ENCODE measurements at places on chromosomes 5 and 9.

DNA sequence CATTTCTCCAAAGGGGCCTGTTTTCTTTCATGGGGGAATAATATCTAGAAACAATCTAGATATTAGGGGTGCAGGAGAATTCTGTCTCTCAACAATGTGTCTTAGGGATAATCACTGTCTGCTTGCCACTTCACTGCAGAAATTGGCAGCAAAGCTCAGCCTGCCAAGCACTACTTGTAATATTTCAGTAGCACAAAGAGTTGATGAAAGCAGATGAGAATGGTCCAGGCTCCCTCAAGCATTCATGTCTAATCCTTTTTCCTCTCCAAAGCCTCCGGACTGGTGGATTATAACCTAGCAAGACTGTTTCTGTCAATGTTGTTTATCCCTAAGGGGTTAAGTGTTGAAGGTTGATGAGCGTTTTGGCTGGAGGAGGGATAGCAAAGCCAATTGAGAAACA, 13.3 kb upstream of the MPDZ start:
- DNase-seq, result no peak

DNA sequence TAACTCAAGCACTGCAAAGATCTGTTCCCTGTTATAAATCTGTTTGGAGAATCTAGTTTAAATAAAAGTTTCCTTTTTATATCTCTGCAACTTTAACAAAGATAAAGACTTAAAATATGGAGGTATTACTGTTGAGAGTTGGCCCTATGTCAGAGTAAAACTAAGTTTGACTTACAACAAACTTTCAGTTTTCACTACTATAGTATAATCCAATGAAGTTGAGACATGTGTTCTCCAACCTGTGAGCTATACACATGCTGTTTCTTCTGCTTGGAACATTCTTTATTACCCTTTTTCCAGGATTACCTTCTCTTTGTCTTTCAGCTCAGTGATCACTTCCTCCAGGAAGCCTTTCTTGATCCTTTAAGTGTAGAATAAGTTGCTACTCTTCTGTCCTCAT, 1109.3 kb downstream of the MAT2B start:
- no peak for DNase-seq

GRCh38 chr5:43409809-43410271, 2.4 kb downstream of the CCL28 start:
- no peak for DNase-seq

DNA sequence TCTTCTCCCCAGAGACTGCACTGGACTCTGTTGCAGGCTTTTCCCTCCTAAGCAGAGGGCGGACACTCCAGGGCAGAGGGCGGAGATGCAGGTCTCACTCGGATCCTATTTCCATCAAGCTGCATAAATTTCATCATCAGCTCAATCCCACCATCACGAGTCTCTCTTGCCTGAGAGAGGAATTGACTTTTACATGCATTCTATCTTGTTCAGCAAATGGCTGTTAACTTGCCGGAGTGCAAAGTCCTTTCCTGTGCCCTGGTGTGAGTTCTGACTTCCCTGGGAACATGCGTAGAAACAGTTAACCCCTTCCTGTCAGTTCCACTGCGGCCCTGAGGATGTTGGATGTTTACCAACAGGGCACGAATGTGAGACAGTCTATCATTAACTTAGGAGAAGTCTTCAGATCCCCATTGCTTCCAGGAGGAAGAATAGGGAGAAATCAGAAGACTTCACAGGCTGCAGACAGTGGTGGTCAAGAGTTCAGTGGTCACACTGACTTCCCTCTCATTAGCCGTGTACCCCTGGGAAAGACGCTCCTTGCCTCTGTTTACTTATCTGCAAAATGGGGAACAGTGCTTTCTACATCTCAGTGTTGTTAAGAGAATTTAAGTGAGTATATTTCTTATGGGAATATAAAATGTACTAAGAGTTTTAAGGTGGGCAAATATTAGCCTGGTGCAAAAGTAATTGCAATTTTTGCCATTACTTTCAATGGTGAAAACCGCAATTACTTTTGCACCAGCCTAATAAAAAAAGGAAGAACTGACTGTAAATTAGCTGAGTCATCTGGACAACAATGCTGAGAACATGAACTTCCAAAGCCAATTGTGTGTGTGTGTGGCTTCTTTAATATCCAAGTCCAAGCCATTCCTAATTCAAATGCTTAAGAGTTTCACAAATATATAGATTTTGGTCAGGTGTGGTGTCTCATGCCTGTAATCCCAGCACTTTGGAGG, 248.0 kb downstream of the DRD1 start:
- DNase-seq, result no peak

- DNase-seq, result no peak
These were observed 161.6 kb downstream of the KCTD16 start for GRCh38 chr5:144332265-144332664.

DNA sequence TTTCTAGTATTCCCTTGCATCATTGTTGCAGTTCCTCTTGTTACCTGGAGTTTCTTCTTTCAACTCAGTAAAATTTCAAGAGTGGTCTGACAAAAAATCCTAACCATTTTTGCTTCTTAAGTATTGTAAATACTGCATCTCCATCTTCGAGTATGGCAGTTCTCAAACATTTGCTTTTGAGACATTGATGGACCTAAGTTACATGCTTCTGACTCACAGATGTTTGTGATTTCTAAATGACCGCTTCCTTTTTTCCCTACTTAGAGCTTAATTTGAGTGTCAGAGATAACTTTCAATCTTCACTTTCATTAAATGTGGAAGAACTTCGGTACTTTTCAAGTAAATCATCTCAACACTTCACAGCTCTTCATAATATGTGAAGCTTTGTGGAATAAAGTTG, 4.2 kb downstream of the UHRF2 start:
- peak; percentile 21 for DNase-seq

- no peak for DNase-seq
These were observed 410.2 kb downstream of the PRR16 start for GRCh38 chr5:120874081-120874862.

GRCh38 chr5:135319928-135320606, 79.0 kb downstream of the MACROH2A1 start:
- DNase-seq, result no peak

DNA sequence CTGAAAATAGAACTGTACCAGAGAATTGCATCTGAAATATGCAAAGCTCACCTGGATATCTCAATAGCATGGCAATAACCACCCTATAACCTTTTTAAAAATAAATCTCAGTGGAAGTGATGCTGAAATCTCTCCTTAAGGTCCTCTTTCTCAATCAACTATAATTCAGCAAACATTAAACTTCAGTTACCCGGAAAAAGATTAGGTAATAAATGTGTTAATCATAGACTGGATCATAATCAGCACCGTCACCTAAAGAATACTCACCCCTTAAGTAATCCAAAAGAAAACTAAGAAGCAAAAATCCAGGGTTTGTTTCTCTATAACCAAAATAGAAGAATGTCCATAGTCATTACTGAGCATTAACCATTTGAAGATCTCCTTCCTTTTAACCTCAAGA, 44.3 kb upstream of the DENND4C start:
- DNase-seq, result no peak

DNA sequence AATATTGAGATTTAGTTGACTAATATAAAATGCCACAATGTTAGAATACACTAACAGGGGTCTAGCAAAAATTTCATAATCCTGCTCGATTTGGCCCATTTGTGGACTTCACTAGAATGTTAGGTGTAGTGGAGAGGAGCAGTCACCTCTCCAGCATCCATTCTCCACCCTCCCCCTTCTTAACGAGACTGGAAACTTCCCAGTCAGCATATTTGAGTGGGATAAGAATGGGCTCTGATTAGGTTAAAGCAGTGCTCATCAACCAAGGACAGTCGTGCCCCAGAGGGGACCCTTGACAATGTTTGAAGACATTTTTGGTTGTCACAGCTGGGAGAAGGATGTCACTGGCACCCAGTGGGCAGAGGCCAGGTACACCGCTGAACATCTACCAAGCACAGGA, 46.7 kb downstream of the FANCC start:
- no peak for DNase-seq

GRCh38 chr5:143235423-143235822, 168.1 kb downstream of the NR3C1 start:
- no peak for DNase-seq

GRCh38 chr9:106620866-106621265, 242.1 kb upstream of the ZNF462 start:
- no peak for DNase-seq

- no peak for DNase-seq
These were observed 7.3 kb downstream of the GRK6 start for GRCh38 chr5:177433658-177434217.

DNA sequence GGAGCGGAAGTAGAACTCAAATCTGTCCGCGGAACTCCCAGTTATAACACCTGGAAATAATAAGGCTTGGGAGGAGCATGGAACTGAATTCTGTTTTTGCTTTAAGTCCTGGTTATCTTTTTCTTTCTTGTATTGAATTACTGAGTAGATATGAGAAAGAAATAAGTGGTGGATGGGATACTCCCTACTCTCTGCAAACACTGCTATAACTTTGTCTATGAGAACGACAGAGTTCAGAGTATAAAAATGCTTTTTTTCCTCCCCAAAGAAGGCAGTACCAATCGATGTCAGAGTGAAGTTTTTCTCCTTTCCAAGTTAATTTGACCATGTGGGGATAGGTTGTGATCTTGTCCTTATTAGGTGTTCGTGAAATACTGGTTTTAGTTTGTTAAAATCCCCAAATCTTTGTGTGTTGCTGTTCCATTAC, 1.2 kb downstream of the RIC1 start:
- no peak for DNase-seq

- no peak for DNase-seq
These were observed at the start of gene DUSP1 for GRCh38 chr5:172770675-172771438. Gene DUSP1, minus strand, starts transcription at chr5:172771195. Its CDS starts 243 bp downstream, at chr5:172770952.

DNA sequence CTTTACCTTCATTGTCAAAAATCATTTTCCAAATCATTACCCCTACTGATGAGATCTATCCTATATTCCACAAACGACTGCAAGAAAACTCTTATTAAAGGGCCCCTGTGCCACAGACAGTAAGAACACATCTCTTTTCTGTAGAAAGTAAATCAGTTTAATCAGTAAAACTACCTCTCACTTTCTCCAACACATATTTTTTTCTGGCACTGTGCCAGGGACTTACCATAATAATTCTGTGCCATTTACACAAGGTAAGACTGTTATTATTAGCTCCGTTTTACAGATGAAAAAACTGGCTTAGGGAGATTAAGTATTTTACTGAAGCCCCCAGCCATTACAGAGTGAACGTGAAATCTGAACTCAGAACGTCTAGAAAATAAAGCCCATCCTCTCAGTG, 587.0 kb upstream of the COX7C start:
- no peak for DNase-seq

DNA sequence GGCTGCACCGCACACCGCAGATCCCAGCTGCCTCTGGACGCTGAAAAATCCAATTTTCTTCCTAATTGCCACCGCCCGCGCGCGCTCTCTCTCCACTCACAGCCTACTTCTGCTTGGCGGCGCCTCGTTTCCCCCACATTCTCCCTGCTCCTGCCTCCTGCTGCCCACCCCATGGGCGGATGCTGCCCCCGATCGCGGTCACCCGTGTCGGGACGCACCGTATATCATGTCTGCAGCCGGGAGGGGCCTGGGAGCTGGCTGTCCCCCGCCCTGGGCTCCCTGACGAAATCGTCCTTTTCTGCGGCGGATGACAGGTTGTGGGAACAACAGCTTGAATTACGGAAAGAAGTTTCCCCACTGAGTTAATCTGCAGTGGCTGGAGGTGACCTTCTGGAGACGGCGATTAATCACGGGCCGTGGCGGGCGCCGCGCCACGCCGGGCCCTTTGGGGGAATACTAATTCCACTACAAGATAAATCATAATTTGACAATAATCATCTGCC, 36.3 kb upstream of the PSD2 start:
- no peak for DNase-seq

DNA sequence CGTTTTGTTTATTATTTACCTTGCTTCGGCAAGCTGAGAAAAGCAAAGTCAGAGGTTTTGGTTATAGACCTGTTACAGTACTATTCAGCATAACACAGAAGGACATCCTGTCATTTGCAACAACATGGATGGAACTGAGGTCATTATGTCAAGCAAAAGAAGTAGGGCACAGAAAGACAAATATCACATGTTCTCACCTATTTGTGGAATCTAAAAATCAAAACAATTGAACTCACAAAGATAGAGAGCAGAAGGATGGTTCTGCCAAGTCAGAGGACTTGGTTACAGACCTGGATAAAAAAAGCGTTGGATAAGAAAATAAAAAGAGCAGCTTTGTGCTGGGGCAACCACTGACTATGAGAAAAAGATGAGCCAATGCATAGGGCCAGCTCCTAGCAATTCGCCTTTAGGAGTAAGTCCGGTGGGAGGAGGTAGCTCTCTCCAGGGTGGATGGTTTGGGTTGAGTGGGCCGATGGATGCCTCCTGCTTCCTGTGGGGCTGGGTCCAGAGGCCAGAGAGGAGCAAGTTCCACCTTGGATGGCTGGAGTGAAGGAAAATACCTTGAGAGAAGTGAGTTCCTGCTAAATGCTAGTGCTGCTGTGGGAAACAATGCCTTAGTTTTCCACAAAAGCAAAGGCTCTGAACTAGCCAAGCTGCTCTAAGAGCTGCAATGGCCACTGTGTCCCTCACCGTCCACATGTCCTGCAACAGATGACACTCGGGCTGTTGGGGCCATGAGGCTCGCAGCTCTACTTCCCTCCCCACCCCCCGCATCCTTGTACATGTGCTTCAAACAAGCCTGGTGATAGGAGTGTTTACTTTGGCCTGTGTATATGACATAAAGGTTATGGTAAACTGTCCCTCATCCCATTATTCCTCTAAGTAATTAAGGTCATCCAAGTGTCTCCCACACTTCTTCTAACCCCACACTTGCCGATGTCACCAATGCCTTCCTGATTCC, 38.4 kb downstream of the ACOT12 start:
- DNase-seq, result no peak

DNA sequence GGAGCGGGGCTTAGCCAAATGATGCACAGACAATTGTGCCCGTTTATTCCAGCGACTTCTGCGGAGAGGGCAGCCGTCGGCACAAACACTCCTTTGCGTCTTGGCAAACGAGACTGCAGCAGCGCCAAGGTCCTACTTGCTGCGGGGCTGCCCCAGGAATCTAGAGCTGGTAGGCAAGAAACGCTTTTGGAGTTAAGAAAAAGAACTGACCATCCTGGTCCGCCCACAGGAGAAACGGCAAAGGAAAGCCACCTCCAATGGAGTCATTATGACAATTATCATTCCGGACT, 2.3 kb downstream of the RXFP3 start:
- DNase-seq, result no peak

Measured in SIG-M5 (cell line).